ENCODE measurements at places on chromosomes 13 and 19. TPM values are rescaled to one million over a fixed set of nuclear protein-coding genes. Genes with fewer than 3 reads are reported as not detected.
A peak's percentile ranks its signal among the peaks of the same experiment; 100 is the strongest.

- no peak for DNase-seq
Measured at GRCh38 chr19:11479090-11479897, 1.6 kb downstream of the ELAVL3 start.

DNA sequence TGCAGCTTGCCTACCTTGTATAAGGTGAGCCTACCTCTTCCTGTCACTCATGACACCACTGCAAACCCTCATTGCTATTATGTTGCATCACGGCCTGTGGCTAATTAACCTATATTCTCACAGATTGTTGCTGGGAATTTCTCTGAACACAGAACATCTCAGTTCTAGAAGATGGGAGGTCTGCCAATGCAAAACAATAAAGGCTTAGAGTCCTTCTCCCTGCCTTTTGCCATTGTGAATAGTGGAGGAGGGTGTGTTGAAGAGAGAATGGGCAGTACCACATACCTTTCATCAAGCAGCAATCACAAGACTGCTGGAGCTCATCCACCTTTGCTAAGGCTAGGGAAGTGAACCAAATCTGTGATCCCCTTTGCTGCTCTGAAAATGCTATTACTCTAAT, 34.4 kb downstream of the WDFY2 start:
- no peak for DNase-seq

- no peak for DNase-seq
Measured at GRCh38 chr19:38047049-38047438, 140.0 kb downstream of the SIPA1L3 start.

- no peak for DNase-seq
Measured at GRCh38 chr13:68056816-68057710, 826.9 kb upstream of the PCDH9 start.

DNA sequence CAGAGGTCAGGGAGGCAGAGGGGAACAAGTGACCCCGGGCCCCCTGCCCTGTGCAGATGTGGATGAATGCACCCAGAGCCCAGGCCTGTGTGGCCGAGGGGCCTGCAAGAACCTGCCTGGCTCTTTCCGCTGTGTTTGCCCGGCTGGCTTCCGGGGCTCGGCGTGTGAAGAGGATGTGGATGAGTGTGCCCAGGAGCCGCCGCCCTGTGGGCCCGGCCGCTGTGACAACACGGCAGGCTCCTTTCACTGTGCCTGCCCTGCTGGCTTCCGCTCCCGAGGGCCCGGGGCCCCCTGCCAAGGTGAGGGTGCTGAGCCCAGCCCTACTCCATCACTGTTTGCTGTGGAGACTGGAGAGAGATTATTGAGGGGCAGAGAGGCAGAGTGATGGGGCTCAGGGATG, 9.9 kb downstream of the LTBP4 start:
- no peak for DNase-seq

DNA sequence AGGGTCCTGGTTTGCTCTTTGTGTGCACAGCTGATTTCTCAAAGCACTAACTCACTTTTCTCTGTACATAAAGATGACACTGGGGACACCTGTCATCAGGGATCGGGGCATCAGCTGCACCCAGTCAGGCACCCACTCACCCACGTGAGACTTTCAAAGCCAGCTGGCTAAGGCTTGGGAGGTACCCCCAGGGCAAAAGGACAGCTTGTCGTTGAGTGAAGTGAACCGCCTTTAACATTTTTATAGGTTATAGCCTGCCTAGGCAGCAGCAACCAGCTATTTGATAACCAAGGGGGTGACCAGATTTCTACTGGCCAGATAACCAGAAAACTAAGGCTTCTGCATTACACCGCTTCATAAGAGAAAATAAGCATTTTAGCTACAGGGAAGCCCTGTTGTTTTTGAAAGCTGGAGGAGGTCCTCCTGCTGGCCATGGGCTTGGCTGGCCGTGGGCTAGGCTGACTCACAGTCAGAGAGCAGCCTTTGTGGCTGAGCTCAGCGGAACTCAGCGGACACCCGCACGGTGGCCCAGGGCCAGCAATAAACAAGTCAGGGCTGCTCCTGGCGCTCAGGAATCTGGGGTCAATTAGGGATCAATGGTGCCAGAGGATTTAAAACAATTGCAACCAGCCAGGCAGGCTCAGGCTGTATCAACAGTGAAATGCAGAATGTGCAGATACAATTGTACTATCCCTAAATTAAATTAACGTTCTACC, 57.1 kb downstream of the ALOX5AP start:
- peak; percentile 71 for DNase-seq

Gene TMEM259
- 59.8 TPM for polyA plus RNA-seq

Gene FAM83E
- not detected for polyA plus RNA-seq

Gene CGB5
- not detected for polyA plus RNA-seq

Gene IGLON5
- not detected for polyA plus RNA-seq
